ENCODE measurements at places on chromosomes 5 and 9.

GRCh38 chr5:144144956-144145751, 25.3 kb downstream of the YIPF5 start:
- no peak for DNase-seq

DNA sequence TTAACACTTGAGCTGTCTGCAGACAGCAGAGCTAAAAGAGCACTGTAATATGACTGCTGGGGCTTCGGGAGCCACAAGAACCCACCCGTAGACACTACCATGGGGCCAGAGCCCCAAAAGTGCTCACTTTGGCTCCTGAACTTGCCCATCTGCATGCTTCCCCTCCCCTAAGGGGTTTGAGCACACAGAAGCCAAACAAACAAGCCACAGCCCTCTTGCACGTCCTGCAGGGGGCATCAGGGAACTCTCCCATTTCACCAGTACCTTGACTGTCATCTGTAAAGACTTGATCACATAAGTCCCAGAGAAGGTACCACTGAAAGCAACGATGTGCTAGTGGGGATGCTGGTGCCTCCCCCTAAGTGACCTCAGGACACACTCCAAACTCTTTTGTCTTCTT, 681.8 kb downstream of the SEMA5A start:
- peak; percentile 85 for DNase-seq

DNA sequence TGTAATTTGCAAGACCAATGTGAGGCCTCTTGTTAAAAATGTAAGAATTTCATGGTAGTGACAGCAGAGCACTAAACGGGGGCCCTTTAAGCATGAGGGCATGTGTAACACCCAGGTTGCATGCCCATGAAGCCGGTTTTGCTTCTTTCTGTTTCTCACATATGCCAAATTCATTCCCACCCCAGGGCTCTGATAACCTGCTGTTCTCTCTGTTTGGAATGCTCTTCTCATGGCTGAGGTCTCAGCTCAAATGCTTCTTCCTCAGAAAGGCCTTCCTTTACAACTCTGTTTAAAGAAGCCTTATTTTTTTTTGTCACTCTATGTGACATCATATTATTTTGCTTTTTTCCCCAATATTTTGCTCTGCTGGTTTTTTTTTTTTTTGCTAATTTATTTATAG, 369.0 kb downstream of the KIAA0825 start:
- no peak for DNase-seq

GRCh38 chr5:116756531-116756930, 181.9 kb upstream of the SEMA6A start:
- no peak for DNase-seq

GRCh38 chr5:178323961-178324360, 91.4 kb upstream of the PHYKPL start:
- DNase-seq = no peak

- no peak for DNase-seq
Measured at GRCh38 chr9:74772121-74772520, 115.6 kb downstream of the TRPM6 start.

DNA sequence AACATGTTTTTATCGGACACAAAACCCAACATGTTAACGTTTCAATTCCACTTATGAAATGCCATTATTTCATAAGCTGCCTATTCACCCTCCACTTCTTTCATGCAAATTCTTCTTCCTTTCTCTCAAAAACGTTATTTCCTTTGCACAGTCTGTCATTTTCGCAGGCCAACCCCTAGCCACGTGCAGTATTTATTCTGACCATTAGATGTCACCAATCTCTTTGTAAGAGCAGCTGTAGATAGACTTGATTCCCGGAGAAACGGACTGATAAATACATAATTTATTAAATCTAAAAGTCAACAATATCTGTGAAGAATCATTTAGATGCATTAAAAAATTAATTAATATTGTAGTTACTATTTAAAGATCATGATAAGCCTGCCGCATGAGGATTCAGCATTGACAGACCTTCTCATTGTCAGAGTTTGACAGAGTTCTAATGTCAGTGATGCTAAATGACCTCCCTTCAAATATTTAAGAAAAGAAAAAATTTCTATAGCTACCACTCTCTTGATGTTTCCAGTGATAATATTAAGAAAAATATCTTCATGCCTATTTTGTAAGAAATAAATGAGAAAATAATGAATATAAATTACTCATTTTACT, 933.6 kb downstream of the CDH12 start:
- DNase-seq = peak; percentile 73

DNA sequence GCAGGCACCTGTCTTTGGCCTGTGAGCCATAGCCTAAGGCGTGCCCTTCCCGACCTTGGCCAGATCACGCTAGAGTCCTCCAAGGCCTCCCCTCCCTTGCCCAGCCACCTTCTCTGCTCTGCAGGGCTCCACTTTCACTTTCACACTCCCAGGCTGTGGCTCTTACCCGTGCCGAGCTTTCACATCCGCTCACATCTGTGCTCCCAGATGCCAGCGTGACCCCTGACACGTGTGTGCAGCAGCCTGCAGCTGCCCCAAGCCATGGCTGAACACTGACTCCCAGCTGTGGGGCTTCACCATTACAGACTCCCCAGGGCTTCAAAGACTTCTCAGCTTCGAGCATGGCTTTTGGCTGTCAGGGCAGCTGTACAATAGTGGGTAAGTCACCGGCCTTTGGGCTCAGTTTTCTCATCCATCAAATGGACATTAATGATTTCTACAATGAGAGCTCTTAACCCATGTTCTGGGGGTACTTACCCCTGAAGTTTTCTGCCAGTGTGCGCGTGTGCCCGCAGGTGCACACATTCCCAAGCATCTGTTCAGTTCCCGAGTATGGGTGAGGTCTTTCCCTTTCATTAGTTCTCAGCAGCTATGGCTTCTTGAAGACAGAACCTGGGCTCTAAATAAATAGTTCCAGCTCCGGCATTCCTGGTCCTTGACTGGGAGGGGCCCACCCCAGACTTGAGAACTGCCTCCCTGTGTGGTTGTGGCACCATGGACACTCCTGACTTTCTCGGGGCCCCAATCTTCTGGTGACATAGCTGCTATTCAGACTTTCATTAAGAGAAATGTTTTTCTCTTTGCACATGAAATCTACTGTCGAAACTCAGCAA, 118.6 kb downstream of the RGS3 start:
- DNase-seq = no peak

DNA sequence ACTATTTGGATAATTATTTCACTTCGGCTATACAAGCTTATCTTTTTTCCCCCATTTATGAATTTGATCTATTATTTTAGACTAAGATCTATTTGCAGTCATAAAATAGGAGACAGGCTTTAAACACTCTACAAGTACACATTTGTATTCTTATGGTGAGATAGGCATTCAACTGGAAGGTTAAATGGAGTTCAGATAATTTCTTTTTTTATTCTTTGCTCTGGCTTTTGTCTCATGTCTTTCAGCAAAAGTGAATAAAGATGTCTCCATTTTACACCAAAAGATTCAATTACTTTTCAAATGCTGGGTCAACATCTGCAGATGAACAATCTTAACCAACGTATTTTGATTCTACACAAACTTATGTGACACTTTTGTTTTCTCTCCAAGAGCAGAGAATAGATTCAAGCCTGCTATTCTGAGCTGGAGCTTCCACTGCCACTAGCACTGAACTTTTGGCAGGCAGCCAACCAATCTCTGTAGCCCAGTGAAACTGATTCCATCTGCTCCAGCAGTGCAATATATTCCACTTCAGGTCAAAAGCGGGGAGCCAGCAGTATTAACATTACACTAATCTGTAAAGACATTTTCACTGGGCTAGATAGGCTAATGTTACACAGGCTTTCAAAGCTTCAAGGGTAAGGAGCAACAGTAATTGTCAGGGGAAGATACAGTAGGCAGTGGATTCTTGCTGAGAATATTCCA, 452.0 kb upstream of the ZNF608 start:
- DNase-seq = no peak

DNA sequence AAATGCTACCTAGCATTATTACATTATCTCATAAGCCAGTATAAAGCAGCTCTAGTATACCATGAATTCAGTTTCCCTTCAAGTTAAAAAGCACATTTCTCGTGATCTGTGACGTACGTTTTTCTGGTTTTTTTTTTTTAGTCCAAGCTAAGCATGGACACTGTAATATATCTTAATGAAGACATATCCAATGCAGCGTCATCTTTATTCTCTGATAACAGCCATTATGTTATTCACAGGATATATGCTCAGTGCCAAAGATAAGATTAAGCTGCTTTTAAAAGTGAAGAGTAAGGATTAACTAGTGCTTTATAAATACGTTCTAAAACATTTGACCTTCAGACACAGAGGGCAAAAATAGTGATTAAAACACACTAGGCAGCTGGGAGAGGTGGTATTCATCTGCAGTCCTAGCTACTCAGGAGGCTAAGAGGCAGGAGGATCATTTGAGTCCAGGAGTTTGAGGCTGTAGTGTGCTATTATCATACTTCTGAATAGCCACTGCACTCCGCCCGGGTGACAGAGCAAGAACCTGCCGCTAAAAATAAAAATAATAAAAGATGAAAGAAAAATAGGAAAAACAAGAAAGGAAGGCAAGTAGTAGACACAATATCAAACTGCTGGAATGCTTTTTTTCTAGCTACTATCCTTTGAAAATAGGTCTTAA, 7.7 kb downstream of the CSNK1A1 start:
- no peak for DNase-seq

DNA sequence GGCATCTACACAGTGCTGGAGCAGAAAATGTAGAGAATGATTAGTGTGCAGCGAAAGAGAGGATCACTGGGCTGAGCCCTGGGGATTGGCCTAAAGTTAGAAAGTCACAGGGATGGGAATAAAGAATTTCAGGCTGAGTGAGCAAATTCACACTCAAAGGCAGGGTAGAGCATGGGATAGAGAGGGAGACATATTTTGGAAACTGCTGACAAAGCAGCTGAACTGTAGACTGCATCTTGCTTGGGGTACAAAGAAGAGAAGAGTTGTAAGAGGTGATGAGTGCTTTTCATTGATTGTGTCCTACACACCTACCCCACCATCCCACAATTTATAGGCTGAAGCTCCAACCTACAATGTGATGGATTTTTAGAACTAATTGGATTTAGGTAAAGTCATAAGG, 677.8 kb downstream of the TAF11L14 start:
- no peak for DNase-seq
